ENCODE measurements at places on chromosomes 4 and X.

GRCh38 chr4:101500742-101501141 is 153.4 kb upstream of the PPP3CA start:
- no peak for DNase-seq

- no peak for DNase-seq
Measured at GRCh38 chr4:4709736-4710135, 149.7 kb upstream of the MSX1 start.

- no peak for DNase-seq
Measured at GRCh38 chr4:110075083-110075738, 123.2 kb downstream of the ELOVL6 start.

DNA sequence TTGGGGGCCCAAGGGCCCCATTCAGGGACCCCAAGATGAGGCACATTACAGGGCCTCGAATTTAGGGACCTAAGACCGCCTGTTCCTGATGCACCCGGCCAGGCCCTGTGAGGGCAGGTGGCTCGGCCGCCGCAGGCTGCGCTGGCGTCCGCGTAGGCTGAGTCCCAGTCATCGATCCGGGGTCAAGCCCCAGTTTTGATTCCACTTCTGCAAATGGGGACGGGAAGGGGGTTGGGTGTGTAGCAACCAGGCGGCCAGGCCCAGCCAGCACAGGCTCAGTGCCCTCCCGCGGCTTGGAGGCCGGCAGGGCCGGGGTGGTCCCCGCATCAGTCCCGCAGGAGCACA is 327 bp downstream of the PNPLA4 start:
- no peak for DNase-seq

GRCh38 chr4:8315435-8316250 is 46.1 kb downstream of the HTRA3 start:
- DNase-seq = no peak

DNA sequence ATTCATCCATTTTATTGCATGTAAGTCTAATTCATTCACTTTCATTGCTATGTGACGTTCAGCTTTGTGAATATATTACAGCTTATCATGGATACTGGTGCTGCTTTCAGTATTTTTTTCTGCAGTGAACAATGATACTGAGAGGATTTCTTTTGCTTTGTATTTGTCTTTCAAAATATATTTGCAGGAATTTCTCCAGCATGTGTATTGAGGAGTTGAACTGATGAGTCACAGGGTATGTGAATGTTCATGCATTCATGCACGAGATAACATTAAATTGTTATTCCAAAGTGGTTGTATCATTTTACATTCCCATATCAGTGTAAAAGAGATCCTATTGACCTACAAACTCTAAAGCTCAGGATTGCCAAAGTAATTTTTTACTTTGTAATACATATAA is 283.8 kb upstream of the ARSJ start:
- no peak for DNase-seq

DNA sequence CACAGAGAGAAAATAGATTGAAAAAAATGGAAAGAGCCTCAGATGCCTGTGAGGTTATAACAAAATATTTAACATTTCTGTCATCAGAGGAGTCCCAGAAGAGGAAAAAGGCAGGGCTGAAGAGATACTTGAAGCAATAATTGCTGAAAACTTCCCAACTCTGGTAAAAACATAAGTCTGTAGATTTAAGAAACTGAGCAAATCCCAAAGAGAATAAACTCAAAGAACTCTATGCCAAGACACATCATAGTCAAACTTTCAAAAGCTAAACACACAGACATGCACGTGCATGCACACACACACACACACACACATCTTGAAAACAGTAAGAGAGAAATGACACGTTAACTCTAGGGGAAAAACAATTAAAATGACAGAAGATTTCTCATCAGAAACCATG is 94.1 kb downstream of the SLC16A2 start:
- no peak for DNase-seq

DNA sequence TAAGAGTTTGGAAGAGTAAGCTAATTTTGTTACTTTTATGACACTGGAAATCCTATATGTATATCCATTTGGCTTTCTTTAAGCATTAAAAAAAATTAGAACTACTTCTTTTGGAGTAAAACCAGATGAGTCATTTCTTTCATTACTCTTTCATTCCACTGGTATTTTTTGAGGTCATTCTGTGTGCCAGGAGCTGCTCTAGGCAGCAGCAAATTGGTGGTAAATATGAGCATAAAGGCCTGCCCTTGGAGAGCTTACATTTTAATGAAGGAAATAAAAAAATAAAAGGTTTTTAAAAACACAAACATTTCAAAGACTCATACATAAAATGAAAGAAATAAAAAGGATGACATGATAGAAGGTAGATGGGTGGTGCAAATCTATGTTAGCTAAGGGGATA is 37.4 kb downstream of the MID1 start:
- DNase-seq = no peak

DNA sequence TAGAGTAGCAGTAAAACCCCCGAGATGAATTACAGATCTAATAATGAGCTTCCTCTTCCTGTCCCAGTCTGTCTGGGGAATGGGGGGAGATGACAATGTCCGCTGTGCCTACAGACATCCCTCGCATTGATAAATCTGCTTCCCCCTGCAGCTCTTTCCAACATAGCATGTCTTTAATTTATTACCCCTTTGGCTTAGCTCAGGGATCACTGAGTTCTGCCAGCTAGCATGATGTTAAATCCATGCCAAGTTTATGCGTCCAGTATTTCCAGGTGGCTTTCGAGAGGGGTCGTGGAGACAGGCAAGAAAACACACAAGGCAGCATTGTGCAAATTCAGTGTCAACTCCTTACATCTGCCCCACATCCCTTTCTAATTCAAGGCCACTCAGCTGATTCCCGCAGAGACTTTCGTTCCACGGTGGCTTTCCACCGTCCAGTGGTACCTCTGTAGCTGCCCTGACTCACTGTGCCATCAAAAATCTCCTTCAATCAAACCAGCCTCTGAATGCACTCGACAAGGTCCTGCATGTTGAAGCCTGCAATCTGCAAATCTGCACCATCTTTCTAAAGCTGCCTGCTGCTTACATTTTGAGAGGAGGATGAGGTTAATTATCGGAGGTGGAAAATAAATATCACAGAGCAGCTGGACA is 75.1 kb downstream of the MXRA5 start:
- no peak for DNase-seq

DNA sequence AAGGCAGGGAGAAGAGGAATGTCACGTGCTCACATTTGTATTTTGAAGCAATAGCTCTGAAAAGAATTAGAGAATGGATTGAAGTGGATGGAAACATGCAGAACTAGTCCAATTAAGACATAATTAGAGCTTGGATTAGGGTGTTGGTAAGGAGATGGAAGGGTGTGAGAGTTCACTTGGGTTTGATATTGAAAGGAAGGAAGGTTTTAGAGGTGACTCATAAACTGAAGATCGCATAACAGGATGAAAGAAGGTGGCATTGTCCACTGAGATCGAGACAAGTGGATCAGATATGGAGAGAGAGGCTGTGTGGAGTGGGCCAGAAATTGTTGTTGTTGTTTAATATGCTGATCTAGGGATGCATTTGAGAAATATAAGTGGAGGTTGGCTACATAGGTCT is 244.0 kb upstream of the SMIM31 start:
- DNase-seq = no peak

DNA sequence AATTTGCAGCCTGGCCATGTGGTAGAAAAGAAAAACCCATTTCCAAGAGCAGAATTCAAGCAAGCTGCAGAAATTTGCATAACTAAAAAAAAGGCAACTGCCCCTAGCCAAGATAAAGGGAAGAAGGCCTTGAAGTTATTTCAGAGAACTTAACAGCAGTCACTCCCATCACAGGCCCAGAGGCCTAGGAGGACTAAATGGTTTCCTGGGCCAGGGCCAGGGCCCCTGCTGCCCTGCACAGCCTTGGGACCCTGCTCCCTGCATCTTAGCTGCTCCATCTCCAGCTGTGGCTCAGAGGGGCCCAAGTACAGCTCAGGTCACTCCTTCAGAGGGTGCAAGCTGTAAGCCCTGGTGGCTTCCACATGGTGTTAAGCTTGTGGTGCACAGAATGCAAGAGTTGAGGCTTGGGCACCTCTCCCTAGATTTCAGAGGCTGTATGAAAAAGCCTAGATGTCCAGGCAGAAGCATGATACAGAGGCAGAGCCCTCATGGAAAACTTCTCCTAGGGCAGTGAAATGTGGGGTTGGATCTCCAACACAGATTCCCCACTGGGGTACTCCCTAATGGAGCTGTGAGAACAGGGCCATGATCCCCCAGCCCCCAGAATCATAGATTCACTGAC is 6.7 kb upstream of the MID2 start:
- no peak for DNase-seq

- DNase-seq = no peak
Measured at GRCh38 chr4:109183931-109184490, 118.4 kb downstream of the COL25A1 start.

DNA sequence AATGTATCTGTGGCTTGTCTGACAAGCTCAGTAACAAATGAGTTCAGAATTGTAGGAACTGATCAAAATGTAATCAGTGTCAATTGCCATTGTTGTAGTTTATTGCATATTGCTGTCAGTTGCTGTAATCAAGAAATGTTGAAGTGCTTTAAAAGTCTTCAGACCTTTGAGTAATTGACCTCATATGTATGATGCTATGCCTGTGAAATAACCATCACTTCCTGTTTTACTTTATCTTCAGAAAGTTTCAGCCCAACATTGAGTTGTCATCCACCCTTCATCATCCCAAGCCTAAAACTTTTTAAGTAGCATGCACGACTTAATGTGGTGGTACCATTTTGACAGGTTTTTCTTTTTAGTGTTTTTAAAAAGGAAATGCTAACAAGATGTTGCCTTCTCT is 212.4 kb downstream of the ARHGAP10 start:
- no peak for DNase-seq

DNA sequence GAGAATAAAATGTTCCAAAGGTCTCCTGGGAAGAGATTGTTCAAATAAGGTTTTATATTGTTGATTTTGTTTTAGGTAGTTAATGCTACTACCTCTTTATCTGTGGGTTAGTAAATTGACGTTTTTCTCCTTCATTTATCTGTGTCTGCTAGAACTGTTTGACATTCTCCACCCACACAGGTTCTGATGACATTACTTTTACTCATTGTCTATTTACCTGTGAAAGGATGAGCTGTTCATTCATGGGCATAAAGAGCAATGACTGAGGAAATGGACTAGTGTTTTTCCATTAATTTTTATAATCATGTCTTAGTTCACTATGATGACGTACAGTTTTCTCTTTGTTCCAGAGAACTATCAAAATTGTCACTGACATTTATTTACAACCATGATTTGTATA is 75.6 kb downstream of the CPE start:
- DNase-seq = no peak

Data from stimulated activated CD4-positive, alpha-beta T cell treated with anti-CD3 and anti-CD28 coated beads, Interleukin-15, amount 100 ng/mL, for 48 hours (primary cell).